ENCODE measurements at places on chromosomes 4 and X. TPM values are rescaled to one million over a fixed set of nuclear protein-coding genes. Genes with fewer than 3 reads are reported as not detected.

Gene CTPS2
- 23.2 TPM for total RNA-seq

Gene PSAPL1
- total RNA-seq = not detected

Gene SH3BP2
- total RNA-seq = 43.2 TPM

Gene WDR45
- total RNA-seq = 21.4 TPM

Gene NSUN7
- total RNA-seq = 28.9 TPM

Gene GPM6B
- total RNA-seq = 99.8 TPM

Gene CYBB
- 0.11 TPM for total RNA-seq

Gene SGCB
- total RNA-seq = 28.2 TPM

Gene HMGN5
- 22.5 TPM for total RNA-seq

Gene MAP3K15
- 4.4 TPM for total RNA-seq

Gene AMBN
- total RNA-seq = not detected

All from WTC11 (cell line).